ENCODE measurements at places on chromosomes 1 and 21. TPM values are rescaled to one million over a fixed set of nuclear protein-coding genes. Genes with fewer than 3 reads are reported as not detected.

TFF2 gene
- not detected for polyA plus RNA-seq

ACTN2 gene
- not detected for polyA plus RNA-seq

HSD11B1 gene
- polyA plus RNA-seq, result 0.54 TPM

VHLL gene
- polyA plus RNA-seq, result not detected

All from naive thymus-derived CD4-positive, alpha-beta T cell (primary cell).